Stimulated activated CD8-positive, alpha-beta memory T cell treated with anti-CD3 and anti-CD28 coated beads, Interleukin-2, amount 100 ng/mL, for 1 hour (primary cell): ENCODE measurements at places on chromosomes 12 and 14.

GRCh38 chr14:58722441-58722840, 84.7 kb downstream of the DACT1 start:
- no peak for DNase-seq

DNA sequence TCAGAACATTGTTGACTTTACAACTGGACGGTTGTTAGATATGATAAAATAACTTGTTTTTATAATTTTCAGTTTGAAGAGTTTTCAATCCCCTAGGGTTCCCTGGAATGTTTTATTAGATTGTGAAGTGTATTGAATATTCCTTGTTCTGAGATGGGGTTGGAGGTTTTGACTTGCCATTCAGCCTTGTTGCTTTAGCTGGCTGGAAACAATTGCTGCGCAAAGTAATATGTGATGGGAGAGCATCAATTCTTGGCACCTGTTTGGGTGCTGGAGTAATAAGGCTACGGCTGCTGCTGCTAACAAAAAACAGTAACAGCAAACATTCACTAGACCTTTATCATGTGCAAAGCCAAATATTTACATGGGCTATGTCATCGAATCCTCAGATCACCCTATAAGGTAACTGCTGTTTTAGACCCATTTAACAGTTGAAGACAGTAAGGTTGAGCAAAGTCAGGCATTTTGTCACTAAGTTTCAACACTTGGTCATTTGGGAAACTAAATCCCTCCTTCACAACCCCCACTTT, 241.0 kb upstream of the TBX3 start:
- no peak for DNase-seq

DNA sequence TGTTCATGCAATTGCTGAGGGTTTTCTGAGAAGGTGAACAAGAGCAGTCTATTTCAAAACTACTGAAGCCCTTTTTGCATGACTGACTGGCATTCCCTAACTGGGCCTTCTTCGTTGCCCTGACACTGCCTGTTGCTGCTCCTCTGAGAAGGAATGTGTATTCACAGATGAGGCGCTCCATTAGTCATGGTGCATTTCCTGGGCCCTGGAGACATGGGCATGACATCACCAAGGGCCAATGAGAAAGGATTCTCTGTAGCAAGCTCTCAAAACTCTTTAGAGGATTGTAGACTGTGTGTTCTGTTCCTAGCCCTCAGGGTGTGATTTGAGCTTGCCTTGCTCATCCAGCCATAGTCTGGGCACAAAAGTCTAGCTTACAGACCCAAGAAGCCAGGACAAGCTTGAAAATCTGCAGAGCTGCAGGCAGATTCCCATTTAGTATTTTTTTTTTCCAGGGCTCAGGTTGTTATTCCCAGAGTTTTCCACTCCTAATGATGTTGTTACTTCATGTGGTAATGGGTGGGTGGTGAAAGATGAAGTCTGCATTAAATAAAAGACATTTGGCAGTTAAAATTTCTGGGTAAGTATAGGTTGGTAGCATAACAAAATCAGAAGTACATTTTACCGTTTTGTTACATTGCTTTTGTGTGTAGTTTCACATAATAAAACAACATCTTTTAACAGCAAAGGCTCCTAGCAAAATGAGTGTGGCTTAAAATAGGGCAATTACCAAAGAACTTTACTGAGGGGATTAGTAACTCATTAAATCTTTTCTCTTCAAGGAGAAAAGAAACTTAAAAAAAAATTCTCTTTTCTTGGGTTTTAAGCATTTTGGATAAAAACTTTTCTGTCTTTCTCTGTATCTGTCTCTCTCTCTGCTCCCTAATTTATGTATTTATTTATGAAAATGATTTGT, 318.4 kb downstream of the RAD51B start:
- DNase-seq: no peak

- DNase-seq: no peak
Observed at GRCh38 chr12:110088936-110089335, 35.2 kb upstream of the IFT81 start.

GRCh38 chr14:90727082-90727481, 89.1 kb downstream of the TTC7B start:
- DNase-seq: no peak

DNA sequence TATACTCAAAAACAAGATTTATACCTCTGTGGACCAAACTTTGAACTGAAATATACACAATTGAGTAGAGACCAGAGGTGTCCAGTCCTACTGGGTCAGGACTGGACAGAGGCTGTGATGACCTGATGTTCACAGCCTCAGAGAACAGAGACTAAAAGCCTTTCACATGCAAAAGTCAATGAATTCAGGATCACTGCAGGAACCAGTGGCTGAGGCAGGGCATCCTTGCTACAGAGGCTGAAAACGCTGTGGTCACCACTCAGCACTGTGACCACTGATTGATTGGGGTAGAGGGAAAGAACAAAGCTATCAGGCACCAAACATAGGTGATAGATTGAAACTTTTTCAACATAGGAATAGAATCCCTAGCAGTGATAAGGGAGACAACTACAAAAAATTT, 25.1 kb downstream of the GRIP1 start:
- no peak for DNase-seq

DNA sequence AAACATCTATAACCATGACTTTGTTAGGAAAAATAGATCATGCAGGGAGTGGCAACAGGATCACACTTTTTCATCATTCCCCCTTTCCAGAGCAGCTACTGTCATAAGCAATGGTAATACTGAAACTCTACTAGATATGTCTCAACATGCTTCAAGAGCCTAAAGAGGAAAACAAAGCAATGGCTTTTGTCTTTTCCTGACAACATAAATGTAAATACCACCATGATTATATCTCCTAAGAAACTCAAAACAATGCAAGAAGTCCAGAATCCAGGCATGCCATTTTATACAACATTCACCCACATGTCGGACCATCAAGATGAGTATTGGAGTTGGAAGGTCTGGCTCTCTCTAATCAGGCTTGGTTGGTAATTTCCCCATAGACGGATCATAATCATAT, 78.7 kb downstream of the KIF21A start:
- DNase-seq: no peak

- DNase-seq: no peak
Observed at GRCh38 chr12:6124411-6125309, at the start of gene VWF. Gene VWF (minus strand): TSS chr12:6124670. CDS start chr12:6123196, 1,474 bp downstream.

GRCh38 chr14:50977863-50978528, 33.7 kb upstream of the PYGL start:
- no peak for DNase-seq

GRCh38 chr12:93571925-93572711, at the start of gene SOCS2:
Gene SOCS2 (plus strand): TSS chr12:93572675. CDS start chr12:93572898, 223 bp downstream.
- DNase-seq: no peak

DNA sequence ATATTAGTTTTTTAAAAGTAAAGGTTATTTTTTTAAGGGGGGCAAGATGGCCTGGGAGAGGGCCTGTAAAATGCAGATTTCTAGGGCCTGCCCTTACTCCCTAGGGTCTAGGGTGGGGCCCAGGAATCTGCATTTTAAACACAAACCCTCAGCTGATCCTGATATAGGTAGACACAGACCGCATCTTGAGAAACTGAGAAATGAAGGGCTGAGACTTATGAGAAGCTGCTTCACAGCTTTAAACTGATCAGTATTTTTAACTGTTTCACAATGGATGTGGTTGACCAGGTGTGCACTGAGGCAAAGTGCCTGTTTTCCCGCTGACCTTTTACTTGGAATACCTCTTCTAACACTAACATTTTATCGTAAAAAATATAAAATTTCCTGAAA, 84.0 kb downstream of the CCDC88C start:
- no peak for DNase-seq

GRCh38 chr12:19158923-19159322, 29.4 kb downstream of the PLEKHA5 start:
- no peak for DNase-seq

DNA sequence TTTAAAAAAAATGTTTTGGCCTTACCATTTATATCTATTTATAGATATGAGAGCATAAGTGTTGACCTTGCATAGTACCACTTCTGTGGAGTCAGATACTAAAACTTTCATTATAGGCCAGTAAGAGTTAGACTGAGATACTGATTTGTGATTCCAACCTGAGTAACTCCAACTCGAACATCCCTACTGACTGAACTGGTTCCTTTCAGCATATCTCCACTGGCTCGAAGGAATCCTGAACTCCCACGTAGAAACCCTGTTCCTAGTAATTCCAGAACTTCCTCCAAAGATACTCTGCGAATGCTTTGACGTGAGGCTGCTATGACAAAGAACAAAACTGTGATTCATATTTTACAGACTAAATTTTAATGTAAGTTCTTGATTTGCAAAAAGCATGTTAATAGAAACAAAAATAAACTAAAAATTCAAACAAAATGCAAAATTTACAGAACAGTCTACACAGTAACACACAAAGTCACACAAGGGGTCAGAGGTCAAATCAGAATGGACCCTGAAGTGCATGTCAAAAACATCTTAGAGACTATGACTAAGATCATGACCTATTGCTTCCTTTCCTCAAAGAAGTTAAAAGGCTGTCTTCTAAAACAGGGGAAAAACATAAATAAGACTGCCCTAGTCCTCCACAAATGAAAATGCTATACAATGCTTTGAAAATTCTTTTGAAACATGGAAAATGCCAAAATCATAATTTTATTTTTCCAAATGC, 31.5 kb downstream of the HEATR5A start:
- DNase-seq: no peak
